Mesothelial cell of epicardium (in vitro differentiated cells): ENCODE measurements at places on chromosomes 5 and 9.

GRCh38 chr5:27594141-27594540 is 555.8 kb upstream of the CDH9 start:
- DNase-seq = no peak

DNA sequence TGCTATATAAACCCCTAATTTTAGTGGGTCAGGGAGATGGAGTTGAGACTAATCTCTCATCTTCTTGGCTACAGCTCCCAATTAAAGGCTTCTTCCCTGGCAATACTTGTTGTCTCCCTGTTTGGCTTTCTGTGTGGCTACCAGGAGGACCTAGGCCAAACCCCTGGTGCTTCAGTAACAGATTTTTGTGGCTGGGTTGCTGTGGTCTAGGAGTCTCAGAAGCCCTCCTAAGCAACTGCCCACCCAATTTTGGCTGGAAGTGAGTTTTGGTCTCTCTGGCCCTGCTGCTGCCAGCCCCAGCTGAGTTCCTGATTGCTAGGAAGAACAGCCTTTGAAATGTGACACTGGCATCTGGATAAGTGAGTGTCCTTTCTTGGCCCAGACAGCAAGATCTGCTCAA is 9.8 kb downstream of the RIGI start:
- no peak for DNase-seq

DNA sequence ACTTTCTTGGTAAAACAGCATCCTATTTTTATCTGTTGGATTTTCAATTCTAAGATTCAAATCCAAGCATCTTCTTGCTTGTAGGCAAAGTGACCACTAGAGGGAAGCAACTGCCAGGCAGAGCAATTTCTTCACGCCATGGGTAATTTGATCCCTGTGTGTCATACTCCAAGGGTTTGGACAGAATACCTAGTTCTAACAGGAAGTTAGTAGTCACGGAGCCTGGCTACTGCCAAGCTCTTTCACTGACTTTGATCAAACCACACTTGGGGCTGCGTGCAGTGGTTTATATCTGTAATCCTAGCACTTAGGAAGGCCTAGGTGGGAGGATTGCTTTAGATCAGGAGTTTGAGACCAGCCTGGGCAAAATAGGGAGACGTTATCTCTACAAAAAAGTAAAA is 473.6 kb upstream of the TNC start:
- peak; percentile 56 for DNase-seq

GRCh38 chr5:77994943-77995342 is 218.8 kb upstream of the TBCA start:
- DNase-seq = no peak

- DNase-seq = no peak
Measured at GRCh38 chr9:74951107-74951720, 1.5 kb downstream of the C9orf40 start.
